ENCODE measurements at places on chromosomes 12 and 14.

GRCh38 chr12:76558684-76559399, 729 bp downstream of the OSBPL8 start:
- peak; percentile 70 for DNase-seq

DNA sequence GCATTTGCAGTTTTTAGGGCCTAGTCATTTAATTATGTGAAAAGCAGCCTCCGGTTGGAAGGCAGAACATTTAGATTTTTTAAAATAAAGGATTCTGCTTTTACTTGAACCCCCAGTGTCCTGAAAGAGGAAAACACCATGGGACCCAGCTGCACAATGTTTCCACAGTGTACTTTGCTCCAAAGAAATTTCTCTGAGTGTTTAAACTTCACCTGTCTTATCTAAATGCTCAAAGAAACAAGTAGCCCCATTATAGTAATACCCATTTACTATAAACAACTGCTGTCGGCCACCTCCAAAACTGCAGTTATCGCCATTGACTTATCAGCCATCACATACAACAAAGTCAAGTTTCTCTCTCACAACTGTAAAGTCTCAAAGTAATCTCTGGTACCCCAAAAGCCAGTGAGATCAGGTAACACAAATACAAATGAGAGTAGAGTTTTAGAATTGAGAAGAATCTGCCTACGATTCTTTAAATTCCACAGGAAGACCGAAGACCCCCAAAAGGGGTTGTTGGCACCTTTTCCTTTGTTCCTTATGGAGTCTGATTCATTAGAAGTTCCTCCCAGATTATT, 205.2 kb downstream of the NUBPL start:
- no peak for DNase-seq

- DNase-seq, result no peak
Observed at GRCh38 chr14:67584978-67585377, 15.1 kb downstream of the PIGH start.

DNA sequence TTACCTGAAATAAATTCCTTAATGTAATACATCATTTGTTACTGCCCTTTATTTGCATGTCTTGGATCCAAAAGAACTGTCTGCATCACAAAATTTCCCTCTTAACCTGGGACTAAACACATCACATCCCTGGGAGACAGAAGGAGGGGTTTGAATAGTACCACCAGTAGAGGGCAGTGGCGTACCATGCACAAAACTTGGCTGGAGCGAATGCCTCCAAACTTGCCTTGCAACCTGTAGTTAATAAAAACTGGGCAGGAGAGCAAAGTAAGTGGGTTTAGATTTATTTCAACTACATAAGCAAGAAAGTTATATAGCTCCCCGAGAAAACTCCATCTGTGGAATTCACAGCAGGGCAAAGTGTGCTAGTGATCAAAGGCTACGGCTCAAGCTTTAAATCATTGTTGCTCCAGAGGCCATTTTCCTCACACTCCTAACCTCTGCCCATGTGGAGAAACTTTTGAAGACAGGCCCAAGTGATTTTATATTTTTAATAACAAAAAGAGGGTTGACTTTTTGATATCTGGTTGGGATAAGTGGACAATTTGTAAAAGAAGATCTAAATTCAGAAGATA, 1176.7 kb upstream of the SEL1L start:
- no peak for DNase-seq

Data from stimulated activated CD4-positive, alpha-beta T cell treated with anti-CD3 and anti-CD28 coated beads, Interleukin-12 subunit alpha, Interleukin-12 subunit beta, amount 100 ng/mL, for 24 hours (primary cell).